ENCODE measurements at places on chromosomes 5 and 9.

GRCh38 chr5:116759860-116760640 lies 185.4 kb upstream of the SEMA6A start:
- peak; percentile 85 for DNase-seq

DNA sequence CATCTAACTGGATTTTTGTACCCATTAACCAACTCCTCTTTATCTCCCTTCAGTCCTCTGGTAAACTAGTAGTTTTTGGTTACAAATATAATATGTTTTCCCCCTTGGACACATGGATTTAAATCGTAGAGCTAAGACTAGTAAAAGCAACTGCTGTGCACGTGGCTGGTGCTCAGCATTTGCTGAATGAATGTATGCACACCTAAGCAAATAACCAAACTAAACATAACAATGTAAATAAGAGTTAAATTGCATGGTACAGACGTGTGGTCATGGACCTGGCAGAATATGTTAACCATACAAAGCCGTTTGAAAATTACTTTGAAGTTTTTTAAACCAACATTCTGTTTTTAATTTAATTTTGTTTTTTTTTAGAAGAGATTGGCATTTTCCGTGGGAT lies 65.2 kb upstream of the FYB1 start:
- no peak for DNase-seq

DNA sequence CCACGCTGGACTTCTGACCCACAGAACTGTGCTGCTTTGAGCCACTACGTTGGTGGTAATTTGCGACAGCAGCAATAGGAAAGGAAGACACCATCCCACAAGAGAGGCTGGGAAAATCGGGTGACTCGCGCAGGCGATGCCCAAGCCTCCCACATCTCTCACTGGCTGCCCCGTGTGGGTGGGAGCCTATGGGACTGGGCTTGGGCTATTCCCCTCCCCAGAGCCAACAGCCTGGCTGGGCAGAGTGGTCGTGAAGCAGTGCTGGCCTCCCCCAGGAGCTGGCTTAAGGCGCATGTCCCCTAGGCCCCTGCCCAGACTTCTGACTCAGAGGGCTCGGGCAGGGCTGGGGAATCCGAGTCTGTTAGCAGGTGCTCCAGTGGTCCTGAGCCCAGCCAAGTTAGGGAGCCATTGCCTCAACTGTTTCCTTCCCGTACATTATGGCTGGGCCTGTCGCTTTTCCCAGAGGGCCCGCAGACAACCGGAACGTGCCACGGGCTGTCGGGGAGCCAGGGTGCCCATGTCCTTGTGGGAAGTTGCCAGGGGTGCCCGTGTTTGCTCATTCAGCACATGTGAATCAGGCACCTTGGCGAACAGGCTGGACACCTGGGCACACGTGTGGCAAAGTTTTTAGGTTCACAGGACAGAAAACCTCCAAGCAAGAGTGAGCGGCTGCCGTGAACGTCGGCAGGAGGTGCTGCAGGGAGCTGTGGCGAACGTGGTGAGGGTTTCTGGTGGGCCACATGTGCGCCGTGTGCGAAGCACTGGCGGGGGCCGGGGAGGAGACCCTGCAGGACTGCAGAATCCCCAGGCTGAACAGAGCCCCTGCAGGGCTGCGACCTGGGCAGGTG lies 7.0 kb upstream of the RASGEF1C start:
- DNase-seq = no peak

DNA sequence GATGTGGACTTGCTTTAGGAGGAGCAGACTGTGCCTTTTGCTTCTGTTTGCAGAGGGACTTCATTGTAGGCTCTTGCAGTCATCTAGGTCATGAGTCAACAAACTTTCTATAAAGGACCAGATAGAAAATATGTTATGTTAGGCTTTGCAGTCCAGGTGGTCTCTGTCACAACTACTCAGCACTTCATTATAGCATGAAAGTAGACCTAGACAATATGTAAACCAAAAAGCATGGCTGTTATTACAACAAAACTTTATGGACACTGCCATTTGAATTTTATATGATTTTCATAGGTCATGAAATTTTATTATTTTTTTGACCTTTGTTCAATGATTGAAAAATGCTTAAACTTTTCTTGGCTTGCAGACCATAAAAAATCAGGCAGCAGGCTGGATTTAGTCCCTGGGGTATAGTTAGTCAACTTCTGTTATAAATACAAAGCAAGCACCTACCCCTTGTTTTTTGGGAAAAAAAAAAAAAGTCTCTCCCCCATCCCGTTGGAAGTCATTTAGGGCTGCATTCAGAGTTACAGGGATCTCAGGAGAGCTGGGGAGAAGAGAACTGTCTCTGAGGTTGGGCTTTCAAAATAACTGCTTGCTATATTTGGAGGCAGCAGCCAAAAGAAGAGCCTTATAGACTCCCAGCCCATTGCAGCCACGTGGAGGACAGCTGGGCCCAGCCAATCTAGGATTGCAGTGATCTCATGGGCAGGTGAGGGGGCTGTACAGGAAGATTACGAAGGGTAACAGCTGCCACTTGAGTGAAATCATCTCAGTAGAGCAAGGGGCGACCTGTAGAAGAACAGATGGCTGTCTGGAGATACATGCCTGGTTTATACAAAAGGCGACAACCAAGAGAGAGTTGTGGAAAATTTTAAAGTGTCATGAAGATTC lies 136.6 kb upstream of the TNC start:
- DNase-seq = peak; percentile 99

DNA sequence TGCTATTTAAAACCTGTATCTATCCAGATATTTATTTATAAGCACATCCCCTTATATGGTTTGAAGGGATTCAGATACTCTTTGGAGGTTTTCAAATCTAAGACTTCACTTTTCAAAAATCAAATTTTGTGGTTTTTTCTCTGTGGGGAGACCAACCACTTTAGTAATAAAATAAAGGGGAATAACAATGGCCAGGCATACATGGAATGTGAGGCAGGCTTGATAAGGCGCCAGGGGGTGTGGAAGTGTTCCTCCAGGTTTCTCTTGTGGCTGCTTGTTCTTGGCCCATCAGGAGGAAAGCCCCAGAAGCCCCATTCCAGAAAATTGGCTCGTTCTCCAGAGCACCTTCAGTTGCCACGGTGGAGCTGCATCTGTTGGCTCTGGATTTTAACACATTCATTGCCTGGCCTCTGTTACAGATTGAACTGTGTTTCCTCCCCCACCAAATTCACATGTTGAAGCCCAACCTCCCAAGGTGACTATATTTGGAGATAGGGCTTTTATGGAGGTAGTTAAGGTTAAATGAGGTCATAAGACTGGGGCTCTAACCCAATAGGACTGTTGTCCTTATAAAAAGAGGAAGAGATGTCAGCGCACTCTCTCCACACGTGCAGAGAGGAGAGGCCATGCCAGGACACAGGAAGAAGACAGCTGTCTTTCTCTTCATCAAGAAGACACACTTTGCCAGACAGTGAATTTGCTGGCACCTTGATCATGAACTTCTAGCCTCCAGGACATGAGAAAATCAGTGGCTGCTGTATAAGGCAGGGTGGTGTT lies 195.9 kb downstream of the TMEM38B start:
- DNase-seq = no peak
